ENCODE measurements at places on chromosomes 11 and 22.

- no peak for DNase-seq
Measured at GRCh38 chr11:105937738-105938137, 84.3 kb downstream of the MSANTD4 start.

GRCh38 chr11:76148941-76149613 is 57.2 kb downstream of the WNT11 start:
- no peak for DNase-seq

- no peak for DNase-seq
Measured at GRCh38 chr22:45703758-45704157, 32.1 kb downstream of the ATXN10 start.

- DNase-seq = no peak
Measured at GRCh38 chr11:71114124-71114851, 138.1 kb downstream of the SHANK2 start.

- no peak for DNase-seq
Measured at GRCh38 chr22:22554587-22555284, 4.3 kb downstream of the PRAME start.

DNA sequence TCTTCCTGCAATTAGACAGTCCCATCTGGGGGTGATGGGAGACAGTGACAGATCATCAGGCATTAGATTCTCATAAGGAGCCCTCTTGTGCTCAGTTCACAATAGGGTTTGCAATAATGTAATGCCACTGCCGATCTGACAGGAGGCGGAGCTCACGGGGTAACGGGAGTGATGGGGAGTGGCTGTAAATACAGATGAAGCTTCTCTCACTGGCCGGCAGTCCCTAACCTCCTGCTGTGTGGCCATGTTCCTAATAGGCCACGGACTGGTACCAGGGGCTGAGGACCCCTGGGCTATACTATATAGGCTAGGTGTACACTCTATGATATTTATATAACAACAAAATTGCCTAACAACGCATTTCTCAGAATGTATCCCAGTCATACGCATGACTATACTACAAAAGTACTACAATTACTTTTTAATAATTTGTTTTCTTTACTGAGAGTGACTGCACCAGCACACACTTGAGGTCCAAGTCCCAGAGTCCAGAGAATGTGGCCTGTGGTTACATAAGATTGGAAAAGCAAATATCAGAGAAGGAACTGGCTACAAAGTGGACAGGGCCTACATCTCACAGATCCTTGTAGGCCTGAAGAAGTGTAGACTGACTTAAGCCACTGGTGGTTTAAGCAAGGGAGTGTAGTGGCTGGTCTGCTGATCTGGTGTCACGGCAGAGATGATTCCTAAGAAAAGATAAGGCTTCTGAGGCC is 200.0 kb downstream of the LARGE1 start:
- DNase-seq = no peak

- no peak for DNase-seq
Measured at GRCh38 chr11:19951558-19952115, 208.6 kb downstream of the DBX1 start.

- no peak for DNase-seq
Measured at GRCh38 chr11:86551288-86552092, 120.9 kb downstream of the ME3 start.

DNA sequence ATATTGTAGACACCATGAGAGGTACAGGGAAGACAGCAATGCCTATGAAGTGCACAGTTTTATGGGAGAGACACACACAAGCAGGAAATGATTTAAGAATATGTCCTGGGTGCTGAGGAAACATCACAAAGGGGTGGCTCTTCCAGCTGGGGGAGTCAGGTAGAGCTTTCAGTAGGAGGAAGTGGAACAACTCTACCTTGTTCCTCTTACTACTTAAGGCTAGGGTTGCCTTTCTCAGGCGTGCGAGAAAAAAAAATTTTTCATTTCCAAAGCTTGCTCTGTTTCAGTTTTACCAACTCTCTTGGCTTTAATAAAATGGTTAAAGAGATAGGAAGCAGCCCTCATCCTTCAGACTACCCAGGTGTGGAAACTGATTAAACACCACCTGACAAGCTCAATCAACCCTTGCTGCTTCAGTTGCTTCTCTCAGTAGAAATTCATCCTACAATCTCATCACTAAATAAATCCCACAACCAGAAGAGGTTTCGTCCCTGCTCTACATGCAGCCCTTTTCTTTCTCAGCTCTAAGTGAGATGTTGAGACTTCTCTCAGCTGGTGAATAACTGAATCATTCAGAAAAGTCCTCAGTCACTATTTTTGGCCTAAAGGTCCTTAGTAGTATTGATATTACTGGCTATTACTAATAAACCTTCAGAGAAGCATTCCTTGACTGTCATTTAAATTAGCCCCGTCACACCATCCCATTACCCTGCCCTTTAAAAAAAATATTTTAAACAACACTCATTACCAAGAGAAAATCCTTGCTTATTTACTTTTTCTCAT is 5.9 kb downstream of the ABTB2 start:
- DNase-seq = no peak

DNA sequence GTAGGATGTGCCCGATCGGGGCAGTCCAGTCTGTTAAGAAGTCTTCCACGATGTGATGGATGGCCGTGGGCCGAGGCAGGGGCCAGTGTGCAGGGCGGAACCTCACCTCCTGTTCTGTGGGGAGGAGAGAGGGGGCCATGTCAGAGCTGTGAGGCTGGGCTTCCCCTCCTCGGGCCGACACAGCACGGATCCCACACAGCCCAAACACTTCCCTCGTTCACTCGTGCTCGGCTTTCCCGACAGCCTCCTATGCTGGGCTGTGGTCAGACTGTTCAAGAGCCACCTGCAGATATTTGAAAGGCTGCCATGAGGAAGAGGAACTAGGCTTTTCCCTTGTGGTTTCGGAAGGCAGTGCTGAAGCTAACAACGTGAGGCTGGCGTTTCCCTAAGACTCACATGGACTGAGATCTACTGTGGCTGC is 12.3 kb upstream of the TXN2 start:
- no peak for DNase-seq

DNA sequence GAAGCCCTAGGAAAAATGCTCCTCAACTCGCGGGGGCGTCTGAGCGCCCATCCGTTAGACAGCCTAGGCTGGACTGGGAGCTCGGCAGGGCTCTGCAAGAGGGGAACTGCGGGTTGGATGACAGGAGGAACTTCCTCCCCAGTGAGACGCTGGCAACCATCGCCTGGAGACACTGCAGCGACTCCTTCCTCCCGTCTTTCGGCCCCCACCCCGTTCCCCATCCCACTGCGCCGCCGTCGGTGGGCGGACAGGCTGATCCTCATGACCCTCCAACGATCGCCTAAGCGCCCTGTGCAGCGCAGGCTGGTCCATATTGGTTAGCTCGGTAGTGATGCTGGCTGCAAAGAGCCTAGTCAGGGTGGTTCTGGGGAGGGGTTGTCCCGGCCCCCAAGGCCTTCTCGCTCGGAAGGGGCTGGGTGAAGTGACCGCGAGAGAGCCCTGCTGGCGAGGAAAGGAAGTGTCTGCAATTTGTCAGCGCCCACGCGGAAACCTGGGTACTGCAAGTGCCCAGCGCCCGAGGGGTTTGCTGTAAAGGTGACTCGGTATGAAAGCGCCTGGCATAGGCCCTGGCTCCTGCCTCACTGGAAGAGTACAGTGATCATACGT is 638 bp downstream of the NRGN start:
- peak; percentile 39 for DNase-seq

DNA sequence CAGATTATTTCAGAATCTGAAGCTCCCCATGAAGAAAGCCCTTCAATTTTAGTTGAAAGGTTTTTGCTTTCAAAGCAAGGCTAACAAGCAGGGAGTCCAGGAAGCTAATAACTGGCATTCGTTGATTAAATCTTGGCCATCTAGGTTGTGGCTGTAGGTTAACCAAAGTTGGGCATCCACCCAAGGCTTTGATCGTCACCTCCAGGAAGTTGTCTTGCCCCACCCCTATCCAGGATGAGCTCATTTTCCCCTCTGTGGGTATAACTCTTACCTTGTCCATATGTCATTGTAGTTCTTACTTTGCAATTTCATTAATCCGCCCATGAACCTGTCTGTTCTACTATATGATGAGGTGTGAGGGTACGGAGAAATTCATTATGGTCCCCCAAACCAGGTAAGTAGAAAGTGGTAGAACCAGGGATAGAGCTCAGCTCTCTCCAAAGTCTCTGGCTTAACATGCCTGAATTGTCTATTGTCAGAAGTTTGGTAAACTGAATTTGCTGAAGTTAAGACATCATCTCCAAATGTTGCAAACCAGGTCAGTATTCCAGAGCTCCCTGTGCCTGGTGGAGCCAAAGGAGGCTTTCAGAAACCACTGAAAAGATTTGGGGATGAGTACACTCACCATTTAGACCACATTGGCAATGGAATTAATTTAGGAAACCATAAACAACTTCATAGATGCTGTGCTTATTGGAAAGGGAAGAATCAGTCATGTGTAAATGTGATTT is 97.1 kb downstream of the CD44 start:
- DNase-seq = peak; percentile 64

DNA sequence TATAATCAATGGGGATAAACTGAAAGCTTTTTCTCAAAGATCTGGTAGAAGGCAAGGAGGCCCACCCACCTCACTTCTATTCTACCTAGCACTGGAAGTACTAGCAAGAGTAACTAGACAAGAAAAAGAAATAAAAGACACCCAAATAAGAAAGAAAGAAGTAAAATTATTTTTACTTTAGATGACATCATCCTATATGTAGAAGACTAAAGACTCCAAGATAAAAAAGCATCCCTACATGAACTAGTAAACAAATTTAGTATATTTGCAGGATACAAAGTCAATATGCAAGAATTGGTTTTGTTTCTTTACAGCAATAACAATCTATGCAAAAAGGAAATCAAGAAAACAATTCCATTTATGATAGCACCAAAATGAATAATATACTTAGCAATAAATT is 201.5 kb upstream of the KIRREL3 start:
- no peak for DNase-seq

DNA sequence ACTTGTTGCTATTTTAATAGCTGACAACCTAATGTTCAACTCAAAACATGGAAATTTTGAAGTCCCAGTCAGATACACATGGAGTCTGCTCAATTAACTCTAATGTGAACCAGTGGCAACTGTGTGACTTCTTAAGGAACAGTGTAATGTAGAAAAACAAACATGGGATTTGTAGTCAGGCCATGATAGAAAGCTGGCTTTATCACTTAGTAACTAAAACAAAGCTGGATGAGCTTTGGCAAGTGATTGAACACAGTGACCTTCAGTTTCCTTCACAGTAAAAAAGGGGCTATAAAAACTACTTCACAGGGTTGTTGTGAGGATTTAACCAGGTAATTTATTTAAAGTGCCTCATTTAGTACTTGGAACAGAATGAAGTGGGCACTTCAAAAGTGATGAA is 62.6 kb downstream of the PRCP start:
- DNase-seq = no peak

DNA sequence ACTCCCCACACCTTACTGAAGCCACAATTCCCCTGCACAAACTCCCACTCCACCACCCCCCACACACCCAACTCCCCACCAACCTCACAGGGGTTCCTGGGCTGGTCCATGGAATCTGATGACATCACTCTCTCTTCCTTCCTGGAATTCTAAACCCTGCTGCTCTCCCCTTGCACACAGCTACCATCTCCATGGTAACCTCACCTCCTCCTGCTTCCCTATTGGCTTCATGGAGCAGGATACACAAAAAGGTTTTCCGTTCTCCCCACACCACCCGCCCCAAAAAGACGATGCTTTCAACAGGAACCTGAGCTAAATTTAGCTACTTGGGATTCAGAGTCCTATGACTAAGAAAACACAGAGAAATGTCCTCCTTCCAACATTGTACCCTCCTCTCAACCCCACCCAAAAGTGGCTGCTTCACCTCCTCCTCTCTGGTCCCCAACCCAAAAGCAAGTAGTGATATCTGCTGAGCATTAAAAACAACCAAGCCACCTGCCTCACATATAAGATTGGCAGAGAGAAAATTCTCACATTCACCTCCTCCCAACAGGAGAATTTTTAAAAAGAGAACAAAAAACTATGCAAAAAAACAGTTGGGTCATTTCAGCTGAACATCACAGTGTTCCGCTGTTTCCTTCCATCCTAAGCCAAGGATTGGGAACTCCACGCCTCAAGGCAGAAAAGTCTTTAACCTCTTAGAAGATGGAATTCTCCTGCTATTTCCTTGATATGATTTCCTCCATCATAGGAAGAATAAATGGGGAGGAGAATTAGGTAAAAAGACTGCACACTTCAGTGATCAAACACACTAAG is 66.9 kb downstream of the RBFOX2 start:
- no peak for DNase-seq

GRCh38 chr11:101718402-101718801 is 134.6 kb upstream of the TRPC6 start:
- no peak for DNase-seq

GRCh38 chr11:91133361-91133760 is 910.5 kb upstream of the CHORDC1 start:
- DNase-seq = no peak

DNA sequence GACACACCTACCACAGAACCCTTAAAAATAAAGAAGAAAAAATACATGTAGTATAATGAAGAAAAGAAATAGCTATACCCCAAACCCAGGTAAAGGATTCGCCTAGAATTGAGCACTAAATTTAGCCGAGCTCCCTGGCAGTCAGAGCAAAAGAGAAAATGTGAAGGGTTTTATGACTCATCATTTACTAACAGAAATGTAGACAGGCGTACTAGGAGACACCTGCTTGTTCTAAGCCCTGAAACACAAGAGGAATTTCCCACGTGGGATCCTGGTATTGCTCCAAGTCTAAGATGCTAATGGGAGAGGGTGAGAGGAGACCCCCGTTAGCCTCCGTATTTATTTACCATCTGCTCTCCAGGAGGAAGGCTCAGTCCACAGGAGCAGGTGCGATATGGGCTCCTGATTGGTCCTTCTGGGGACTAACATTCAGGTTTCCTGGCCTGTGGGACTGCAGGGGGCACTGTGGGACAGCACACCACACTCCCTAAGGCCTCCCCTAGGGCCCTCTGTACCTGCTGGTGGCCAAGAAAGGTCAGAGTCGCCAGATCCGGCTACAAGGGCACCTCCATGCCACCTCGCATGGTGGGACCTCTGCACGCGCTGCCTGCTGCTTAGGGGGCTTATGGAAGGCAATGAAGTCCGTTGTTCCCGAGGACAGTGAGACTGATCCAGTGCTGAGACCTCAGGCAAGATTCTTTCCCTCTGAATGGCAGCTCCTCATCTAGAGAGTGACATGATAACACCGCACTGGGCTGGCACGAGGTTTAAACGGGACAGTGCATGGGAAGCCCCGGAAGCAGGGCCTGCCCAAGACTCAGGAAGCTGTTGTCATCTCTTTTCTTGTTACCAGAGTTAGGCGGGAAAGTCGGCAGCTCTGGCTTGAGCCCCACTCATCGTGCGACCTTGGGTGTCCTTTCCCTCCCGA is 25.8 kb downstream of the KCNC1 start:
- no peak for DNase-seq

DNA sequence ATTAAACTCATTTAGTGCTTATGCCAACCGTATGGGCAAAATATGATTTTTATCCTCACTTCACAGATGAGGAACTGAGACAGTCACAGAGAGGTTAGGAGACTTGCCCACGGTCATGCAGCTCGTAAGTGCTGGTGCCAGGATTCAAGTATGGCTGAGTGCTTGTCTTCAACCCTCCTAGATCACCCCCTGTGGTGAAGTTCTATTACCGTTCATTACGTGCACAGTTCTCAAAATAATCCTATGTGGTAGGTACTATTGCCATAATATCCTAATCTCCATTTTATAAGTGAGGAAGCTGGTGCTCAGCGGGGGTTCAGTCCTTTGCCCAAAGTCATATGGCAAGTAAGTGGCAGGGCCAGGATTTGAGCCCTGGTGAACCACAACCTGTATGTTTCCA is 1.5 kb downstream of the MIEF1 start:
- DNase-seq = no peak
